ENCODE measurements at places on chromosomes 16 and 17. TPM values are rescaled to one million over a fixed set of nuclear protein-coding genes. Genes with fewer than 3 reads are reported as not detected.

DNA sequence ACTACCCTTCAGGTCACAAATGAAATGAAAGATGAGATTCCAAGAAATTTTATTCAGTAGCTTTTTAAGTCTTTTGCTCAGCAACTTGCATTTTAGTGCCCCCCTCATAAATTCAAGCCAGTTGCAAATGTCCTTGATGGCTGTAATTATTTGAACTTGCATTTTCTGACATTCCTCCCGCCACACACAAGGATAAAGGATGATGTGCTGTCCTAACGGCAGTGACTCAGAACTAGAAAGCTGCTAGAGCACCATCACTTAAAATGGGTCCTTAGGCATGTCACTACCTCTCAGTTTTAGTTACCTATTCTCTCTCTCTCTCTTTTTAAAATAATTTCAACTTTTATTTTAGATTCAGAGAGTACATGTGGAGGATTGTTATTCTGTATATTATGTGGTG, 306.7 kb downstream of the CNTNAP4 start:
- DNase-seq = no peak

DNA sequence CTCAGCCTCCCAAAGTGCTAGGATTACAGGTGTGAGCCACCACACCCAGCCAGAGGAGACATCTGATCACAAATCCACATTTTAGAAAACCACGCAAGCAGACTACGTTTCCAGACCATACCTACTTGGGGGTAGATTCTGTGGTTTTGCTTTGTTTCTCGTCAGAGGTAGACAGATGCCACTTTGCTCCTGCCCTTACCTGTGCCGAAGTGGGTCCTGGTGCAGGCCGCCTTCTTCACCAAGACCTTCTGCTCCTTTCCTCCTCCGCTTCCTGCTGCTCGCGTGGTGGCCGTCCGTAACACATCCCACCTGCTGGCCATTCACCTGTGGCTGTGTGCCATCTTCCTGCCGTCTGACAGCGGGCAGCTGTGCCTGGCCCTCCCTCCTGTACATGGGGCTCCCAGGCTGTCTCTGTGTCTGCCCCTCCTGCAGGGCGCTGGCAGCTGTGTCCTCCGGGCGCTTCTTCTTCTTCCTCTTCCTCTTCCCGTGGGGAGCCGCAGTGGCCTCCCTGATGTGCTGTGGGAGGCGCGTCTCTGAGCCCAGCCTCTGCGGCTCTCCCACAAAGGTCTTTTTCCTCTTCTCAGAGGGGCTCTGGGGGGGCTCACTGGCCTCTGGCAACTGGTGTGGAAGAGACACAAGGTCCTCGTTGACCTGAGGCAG, 21.2 kb upstream of the CYTH1 start:
- no peak for DNase-seq

DNA sequence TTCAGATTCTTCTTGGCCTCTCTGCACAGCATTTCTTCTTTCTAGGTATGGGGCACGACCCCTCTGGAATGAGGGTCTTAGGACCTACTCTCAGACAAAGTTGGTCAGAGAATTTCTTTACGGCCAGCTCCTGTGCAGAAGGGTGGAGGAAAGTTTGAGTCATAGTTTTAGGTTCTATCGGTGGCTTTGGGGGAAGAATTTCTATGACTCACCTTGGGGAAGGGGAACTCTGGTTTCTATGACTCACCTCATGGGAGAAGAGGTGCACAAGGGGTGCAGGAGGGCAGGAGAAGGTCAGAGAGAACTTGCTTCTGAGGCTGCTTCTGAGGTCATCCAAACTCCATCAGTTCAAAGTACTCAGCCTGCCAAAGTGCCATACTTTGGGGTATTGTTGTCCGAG, 2.5 kb upstream of the ABCC12 start:
- no peak for DNase-seq

DNA sequence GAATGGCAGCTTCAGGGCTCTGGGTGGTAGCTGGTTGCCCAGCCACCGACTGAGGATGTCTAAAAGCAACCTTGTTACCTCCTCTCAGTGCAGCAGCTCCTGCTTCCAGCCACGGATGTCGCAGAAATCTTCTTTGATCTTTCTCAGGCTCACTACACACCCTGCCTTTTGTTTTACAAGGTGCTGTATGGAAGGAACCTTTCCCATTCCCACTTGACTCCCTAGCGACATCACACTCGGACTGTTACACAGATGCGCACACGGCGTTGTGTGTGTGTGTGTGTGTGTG, 135.8 kb upstream of the CPHXL start:
- no peak for DNase-seq

GRCh38 chr16:57929250-57929649, 41.7 kb downstream of the CNGB1 start:
- DNase-seq = no peak

DNA sequence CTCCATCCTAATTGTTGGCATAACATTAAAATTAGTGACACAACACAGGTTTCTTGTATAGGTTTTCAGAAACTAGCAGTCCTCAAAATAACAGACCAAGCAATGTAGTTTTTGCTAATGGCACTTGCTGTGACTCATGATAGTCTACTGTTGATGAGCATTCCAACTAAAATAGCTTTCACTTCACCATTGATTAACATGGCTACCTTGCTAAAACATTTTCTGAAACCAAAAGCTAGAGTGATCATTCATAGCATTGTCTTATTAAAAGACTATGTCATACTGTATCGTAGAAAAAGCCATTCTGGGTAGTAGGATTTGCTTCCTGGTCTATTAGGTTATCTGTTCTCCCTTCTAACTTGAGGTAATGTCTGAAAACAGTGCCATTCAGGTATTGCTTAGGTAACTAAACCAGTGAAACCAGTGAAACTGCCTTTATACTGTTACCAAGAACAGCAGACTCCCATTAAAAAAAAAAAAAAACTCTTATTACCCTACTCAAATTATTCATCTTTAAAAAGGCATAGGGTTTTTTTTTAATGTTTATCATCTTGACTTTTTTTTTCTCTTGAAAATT, 2.5 kb upstream of the CLTC start:
- no peak for DNase-seq

DNA sequence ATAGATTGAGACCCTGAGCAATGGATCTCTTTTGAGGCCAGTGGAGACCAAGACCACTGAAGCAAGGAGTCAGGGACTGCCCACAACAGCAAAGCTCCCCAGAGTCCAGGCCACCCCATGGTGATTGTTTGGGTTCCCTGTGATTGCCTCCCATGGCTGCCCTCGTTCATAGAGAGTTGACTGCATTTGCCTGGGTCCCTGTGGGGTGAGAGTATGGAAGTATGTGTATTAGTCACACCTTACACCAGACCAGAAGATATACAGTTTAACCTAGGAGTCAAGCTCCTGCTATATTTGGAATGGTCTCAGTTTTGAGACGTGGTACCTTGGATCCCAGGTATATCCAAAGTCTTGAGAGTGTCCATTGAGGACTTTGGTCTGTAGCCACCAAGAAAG, 20.2 kb downstream of the HLF start:
- no peak for DNase-seq

GRCh38 chr16:48022496-48022895, 133.3 kb downstream of the ABCC12 start:
- no peak for DNase-seq

DNA sequence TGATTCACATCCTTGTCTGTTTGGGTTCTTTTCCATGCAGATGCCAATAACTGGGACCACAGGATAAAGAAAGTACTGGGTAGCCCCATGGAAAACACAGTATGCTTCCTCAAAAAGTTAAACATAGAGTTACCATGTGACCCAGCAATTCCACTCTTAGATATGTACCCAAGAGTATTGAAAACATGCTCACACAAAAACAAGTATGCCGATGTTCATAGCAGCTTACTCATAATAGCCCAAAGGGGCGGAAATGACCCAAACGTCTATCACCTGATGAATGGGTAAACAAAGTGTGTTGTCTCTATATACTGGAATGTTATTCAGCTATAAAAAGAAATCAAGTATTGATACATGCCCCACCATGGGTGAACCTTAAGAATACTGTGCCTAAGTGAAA, 55.4 kb downstream of the CYB5B start:
- no peak for DNase-seq

- no peak for DNase-seq
These were observed 682.4 kb downstream of the KCNJ18 start for GRCh38 chr17:22374741-22375140.

GRCh38 chr17:59105852-59106462, 723 bp downstream of the TRIM37 start:
- peak; percentile 70 for DNase-seq

DNA sequence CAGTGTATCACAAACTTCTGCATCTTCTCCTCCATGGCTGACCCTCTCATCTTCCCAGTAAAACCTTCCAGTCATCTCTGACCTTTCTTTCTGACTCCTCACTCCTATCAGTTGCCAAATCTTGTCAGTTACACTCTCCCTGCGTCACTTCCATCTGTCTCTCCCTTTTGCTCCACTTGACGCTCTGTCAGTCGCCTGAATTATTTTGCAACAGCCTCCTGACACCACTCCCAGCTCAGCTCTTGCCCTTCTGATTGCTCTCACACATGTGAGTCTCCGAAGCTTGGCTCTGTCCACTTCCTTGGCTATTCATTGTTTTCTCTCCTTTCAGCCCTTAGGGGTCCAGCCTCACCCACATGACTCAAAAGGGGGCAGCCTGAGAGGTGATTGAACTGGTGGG, 27.7 kb downstream of the DHRS7C start:
- no peak for DNase-seq

DNA sequence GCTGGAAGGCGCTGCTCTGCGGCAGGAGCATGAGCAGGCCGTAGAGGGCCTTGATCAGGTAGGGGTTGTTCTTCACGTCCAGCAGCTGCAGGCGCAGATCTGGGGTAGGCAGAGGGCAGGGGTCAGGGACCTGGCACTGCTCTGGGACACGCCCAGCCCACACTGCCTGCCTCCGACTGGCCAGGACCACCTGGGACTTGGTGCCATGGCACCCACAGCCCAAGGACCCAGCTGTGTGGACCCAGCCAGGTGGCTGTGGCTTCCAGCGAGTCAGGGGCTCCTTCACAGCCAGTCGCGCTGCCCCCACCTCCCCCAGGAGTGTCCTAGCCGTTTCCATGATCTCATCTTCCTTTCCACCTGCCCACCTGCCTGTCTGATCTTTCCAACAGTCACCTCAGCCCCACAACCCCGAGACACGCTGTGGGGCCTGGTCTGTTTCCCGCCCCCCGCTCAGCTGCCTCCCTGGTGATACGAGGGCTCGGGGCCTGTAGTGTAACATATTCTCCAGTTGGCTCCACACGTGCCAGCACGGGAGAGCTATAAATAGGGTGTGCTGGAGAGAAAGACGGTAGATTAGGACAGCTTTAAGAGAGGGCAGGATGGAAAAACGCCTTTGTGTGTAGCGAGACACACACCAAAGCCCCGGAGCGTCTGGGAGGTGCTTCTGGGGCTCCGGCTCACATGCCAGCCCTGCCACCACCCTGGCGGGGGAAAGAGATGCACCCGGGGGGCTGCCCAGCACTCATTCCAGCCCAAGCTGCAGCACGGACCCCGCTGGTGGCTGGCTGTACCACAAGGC, 7.2 kb upstream of the MTSS2 start:
- no peak for DNase-seq

- no peak for DNase-seq
These were observed 62.9 kb downstream of the SPECC1 start for GRCh38 chr17:20071824-20072691.

- DNase-seq = no peak
These were observed 9.2 kb downstream of the PIGQ start for GRCh38 chr16:578870-579405.

DNA sequence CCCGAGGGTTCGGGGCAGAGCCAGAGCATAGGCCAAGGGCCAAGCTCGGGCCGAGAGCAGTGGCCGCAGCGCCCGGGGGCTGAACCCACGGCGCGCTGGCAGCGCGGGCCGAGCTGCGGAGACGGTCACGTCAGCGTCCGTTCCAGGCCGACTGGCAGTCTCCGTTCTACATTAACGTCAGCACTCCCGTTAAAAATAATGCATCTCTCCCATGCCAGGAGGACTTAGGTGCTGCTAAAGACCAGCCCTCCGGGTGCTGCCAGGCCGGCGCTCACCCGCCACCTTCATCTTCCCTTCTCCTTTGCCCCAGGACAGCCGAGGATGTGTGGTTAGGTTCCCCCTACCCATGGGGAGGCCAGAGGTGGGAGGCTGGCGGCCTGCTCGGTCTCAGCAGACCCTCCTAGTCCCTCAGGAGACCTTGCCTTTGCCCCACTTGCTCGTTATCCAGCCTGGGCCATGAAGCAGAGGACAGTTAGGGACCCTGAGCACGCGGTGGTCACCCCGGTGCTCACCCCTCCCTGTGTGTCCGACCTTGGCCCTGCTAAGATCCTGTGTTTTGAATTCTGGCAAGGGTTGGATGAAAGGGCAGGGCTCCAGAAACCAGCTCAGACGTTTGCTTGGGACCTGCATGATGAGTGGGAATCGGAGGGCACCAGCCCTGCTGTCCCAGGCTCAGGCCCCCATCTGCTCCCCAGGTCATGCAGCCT, 572 bp downstream of the MPG start:
- no peak for DNase-seq

DNA sequence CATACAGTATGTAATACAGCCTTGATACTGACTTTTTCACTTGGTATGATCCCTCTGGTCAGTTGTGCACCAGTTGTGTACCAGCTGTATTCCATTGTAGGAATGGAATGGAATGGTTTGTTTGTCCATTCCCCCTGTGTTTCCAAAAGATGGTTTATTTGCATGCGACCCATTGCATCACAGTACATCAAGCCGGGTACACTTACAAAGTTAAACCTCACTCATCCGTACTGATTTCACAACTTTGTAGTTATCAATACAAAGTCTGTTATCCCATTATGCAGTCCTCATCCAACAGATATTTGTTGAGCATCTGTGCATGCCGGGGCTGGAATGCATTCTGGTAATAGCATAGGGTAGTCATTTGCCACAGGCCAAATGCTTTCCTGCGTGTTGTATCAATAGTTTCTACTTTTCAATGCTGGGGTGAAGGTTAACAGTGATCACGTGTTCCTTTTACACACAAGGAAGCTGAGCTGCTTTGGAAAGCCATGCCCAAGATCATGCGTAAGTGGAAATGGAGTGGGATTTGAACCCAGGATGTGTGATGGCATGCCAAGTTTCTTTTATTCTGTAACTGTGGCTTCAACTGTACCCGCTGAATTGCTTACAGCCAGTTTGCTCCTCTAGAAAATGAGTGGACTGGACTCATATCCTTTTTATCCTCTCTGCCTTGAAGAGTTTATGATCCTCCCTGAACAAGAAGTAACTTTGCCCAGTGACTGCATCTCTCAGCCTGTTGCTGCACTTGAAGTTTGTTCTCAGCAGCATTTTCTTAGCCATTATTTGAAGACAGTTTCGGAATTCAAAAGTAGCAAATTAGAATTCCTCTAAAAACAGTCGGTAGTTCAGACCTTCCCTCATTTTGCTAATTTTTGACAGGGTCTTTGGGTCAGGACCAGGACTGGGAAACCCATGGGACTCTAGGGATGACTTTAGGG, 228.5 kb downstream of the CCDC182 start:
- no peak for DNase-seq

SEC14L5 gene
- not detected for total RNA-seq

PIGW gene
- total RNA-seq = 17.2 TPM

NATD1 gene
- 5.6 TPM for total RNA-seq

FOXN1 gene
- total RNA-seq = 1.5 TPM

CPHXL2 gene
- not detected for total RNA-seq

DNAI2 gene
- total RNA-seq = not detected
